Fibroblast of skin of right biceps (primary cell): ENCODE measurements at places on chromosomes 1 and 21.
A peak's percentile ranks its signal among the peaks of the same experiment; 100 is the strongest.

GRCh38 chr1:82901118-82901517 is 1097.8 kb downstream of the TTLL7 start:
- peak; percentile 15 for DNase-seq

- peak; percentile 87 for DNase-seq
Measured at GRCh38 chr1:238653693-238654321, 732.6 kb upstream of the CHRM3 start.

GRCh38 chr1:103108376-103109150 is at the start of gene COL11A1:
Gene COL11A1 (minus strand): TSS chr1:103108522. CDS start chr1:103108178, 344 bp downstream.
- DNase-seq, result peak; percentile 77

DNA sequence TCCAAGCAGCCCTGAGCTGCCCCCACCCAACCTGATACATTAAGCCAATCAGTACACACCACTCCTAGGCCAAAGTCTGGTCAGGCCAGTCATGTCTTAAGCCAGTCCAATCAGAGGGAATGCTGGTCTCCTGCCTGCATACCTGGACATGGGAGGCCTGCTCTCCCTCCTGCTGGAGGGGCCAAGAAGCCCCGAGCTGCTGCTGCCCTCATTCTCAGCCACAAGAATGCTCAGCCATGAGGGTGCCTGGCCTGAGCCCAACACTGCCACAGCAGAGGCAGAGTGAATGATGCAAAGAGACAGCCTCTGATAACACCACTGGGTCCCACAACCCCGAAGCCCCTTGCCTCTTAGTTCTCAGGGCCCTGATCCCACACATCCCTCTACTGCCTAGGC is 23.0 kb downstream of the CHD5 start:
- peak; percentile 11 for DNase-seq

DNA sequence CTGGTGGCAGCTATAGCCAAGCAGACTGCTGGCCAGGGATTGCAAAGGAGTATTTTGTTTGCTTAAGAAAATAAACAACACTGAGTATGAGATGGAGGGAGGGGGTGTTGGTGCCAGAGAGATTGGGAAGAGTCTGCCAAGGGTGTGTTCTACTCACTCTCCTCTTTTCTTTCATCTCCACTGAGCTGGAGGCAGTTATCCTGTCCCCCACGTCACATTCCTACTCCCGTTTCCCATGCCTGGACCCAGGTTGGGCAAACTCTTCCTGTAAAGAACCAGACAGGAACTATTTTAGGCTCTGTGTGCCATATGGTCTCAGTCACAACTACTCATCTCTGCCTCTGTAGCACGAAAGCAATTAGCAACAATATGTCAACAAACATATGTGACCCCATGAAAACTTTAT is 1.4 kb upstream of the IL24 start:
- peak; percentile 62 for DNase-seq

- no peak for DNase-seq
Measured at GRCh38 chr1:9751971-9752370, 71.8 kb downstream of the CLSTN1 start.

DNA sequence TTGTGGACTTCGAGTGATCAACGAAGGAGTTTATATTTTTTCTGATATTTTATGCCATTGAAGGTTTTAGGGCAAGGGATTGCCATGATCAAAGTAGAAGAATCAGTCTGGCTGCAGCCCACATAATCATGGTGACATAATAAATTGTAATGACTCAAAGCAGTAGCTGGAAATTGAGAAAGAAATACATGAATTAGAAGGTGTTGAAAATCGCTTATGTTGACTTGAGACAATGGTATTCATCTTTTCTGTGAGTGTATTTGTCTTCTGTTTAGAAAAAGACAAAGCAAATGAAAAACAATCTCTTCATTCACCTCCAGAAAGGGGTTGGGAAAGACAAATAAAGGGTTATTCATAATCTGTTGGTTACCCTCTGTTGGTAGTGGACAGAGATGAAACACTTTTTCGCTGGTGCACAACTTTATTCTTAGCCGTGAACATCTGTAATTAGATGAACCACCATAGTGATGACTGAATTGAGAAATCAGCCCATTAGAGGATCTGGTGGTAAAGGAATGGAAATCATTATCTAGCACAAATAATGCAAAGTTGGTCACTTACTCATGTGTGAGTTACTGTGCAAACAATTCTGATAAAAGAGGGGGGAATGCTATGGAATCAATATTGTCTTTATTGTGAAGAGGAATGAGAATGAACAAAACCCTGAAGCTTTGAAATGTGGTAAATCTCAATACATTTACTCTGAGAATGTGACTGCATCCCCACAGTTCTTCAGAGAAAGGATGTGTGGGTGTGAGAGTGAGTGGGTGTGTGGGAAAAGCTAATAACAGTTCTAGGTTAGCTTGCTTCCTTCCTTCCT is 121.8 kb downstream of the NTNG1 start:
- peak; percentile 88 for DNase-seq

DNA sequence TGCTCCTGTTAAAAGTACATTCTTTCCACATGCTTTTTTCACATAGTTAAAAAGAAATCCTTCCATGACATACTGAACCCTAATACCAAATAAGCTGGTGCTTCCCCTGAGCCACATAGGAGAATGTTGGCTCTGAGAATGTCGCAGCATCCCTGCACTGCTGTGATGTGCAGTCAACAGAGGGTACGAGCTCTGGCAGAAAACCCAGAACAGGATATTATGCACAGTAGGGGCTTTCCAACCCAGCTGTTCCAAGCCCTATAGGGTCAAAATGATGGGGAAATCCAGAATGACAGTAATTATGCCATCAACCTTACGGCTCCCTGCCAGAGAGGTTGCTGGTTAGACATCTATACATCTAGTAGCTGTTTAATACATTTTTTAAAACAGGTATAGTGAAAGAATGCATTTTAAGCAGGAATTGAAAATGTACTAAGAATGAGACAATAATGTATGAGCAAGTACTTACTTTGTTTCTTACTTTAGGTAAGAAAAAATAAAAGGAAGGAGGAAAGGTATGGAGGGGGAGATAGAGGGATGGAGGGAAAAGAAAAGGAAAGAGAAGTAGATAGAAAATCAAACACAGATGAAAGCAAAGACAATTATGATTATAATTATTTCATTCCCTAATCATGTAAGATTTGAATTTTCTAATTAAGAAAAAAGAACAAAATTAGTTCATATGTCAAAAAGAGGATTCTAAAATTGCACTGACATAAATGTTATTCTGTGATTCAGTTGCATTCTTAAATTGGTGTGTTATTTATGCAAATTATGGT is 126.0 kb downstream of the NR5A2 start:
- no peak for DNase-seq

DNA sequence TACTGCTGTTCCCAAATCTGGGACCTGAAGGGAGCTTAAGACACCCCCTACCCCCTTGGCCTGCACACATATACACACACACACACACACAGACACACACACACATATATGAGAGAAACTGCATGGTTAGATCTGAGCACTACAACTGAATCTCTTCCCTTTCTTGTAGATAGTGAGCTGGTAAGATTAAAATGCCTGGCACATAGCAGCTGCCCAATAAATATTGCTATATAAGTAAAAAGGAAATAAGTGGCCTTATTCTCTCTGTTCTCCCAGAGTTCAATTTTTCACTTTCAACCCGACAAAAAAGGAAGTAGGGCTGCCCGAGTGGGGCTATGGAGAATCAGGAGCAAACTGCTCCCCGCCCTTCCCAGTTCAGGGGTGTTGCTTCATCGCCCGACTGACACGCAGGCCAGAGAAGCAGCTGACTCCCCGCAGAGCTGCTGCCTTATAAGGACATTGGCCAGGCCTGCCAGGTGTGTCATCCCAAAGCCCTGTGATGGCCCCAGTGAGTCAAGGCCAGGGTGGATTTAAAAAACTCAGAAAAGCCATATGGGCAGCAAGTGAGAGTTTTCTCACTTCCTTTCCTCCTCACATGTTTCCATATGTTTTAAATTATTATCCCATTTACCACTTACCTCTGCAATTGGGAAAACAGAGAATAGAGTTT is 106.5 kb upstream of the SLC44A3 start:
- DNase-seq, result peak; percentile 100

- DNase-seq, result no peak
Measured at GRCh38 chr21:41914965-41915364, 35.8 kb upstream of the PRDM15 start.
